Esophagus squamous epithelium (tissue), 5 donors: ENCODE measurements at places on chromosomes 16 and 17.

- no peak for DNase-seq
These were observed 48.8 kb upstream of the SIAH1 start for GRCh38 chr16:48433850-48434530.

- no peak for DNase-seq
These were observed 32.4 kb downstream of the HAPSTR1 start for GRCh38 chr16:9123871-9124270.

DNA sequence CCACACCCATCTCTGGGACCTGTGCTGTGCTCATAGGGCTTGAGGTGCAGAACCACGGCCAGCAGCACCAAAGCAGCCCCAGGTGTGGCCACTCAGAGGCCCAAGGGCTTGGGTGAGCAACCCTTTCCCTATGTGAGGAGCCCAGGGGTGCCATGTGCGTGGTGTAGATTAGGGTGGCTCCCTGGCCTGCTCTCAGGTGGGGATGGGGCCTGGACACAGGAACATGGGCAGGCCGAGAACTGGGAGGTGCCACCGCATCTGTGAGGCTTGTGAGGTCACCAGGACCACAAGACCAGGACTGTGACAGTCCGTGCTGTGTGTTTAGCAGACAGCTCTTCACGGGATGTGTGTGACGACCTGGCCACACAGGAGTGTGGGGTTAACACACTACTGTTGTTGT is 103.5 kb upstream of the ZNF750 start:
- DNase-seq: no peak

GRCh38 chr17:68572138-68572842 is 28.9 kb downstream of the FAM20A start:
- DNase-seq: no peak

- DNase-seq: no peak
These were observed 118.4 kb upstream of the IRX5 start for GRCh38 chr16:54812229-54812628.

- no peak for DNase-seq
These were observed at the start of gene PABPN1L for GRCh38 chr16:88866151-88866920. Gene PABPN1L (minus strand): TSS chr16:88866660. CDS start chr16:88866606, 54 bp downstream.

- no peak for DNase-seq
These were observed 153.4 kb downstream of the SDK2 start for GRCh38 chr17:73490851-73491250.

GRCh38 chr17:45985447-45985846 is 13.6 kb upstream of the STH start:
- no peak for DNase-seq

- DNase-seq: no peak
These were observed 140.7 kb downstream of the C16orf78 start for GRCh38 chr16:49514073-49514980.

DNA sequence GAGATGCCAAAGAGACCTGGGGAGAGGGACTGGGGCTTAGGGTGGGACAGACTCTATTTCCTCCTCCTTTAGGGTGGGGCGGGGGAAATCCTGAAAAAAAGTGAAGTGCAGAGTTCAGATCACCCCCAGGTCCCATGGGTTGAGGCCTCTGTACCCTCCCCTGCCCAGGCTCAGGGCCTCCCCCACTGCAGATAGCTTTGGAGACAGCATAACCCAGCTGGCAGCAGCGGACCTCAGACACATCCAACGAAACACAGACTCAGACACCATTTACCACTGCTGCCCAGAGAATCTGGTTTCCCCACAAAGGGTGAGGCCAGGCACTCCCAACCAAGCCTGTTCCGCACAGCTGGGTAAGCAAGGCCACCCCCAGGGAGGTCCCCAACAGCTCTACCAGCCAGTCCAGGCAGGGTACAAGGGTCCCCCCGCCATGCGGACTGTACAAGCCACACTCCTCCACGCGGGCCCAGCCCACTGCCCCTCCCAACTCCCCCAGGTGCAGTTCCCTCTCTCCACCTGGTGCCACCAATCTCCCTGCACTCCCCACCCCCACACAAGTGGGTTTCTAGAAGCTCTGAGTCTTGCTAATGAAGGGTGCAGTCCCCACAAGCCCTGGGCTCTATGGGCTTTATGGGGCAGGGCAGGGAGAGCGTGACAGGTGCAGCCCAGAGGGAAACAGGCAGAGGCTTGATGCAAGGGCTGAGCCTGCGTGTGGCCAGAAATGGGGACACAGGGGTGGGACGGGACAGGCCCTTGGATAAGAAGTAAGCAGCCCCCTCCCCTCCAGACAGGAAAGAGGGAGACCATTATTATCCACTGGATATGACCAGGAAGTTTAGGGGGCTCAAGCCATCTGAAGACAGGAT is 8.9 kb downstream of the RHBDF2 start:
- DNase-seq: no peak

DNA sequence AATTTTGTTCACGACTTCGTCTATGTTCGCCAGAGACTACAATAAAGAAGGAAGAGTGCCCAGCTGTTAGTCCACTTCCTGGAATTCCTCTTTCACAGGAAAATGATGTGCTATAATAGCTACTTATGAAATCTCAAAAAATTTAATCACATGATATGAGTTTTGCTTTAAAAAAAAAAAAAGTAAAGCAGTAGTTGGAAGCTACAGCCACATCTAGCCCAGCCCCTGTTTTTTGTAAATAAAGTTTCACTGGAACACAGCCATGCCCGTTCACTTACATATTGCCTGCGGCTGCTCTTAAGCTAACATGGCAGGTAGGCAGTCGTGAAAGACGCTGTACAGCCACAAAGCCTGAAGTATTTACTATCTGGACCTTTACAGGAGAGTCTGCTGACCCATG is 15.3 kb downstream of the VPS53 start:
- DNase-seq: no peak

DNA sequence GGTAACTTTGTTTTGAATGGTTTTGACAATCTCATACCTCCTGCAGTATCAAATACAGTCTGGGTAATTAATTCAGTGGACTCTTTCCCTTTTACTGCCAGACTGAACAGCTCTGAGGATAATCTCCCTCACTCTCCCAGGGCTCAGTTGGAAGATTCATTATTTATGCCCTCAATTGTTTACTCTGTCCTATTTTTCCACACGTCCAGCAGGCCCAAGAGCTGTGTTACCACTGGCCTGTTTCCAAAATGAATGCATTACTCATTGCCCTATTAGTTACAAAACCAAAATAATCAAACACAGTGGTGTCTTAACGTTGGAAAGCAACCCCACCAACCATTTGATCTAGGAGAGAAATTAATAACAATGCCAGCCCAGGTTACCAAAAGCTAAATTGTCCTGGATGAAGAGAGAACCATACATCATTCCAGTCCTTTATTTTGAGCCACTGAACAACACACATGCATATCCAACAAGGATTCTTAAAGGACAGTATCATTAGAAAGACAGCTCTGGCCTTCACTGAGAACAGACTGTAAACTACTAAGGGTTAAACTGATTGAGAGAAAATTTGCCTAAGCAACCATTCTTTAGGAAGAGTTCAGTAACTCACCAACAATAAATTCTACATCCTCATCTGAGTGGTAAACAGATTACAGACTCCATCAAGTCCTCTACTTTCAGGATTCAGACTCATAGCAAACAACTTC is 34.5 kb downstream of the FAM222B start:
- no peak for DNase-seq

DNA sequence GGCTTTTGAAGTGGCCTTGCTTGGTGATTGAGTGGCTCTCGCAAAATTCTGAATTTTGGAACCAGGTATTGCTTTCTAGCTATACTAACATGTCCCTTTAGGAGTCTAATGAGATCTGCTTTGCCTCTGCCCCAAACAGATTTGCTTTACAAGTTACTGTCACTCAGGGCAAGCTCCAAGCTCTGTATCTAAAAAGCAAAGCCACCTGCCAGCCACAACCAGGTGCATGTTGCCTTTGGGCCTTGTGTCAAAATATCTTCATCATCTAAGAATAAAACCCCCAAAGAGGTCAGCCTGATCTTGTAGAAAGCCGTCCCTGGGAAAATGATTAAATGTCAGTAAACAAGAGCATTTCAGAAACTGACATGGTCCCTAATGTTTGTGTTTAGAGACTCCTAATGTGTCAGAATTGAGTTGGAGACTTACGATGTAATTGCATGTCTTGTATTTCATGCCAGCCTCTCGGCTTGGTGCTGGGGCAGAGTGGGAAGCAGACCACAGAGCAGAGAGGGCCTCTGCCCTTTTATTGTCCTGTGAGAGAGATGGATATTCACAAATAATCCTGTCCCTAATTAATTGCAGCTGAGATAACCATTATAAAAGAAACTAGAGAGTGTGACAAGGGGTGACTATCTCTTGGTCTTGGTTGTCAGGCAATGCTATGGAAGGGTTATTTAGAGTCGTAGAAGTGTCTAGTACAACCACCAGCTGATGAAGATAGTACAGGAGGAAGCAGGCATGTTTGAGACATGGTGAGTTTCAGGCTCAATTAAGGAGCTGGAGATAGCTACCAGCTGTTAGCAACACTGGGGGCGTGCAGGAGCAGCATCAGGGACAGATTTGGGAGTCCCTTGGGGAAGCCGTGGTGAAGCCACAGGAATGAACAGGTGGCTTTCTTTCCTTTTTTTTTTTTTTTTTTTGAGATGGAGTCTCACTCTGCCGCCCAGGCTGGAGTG is 90.7 kb downstream of the PITPNC1 start:
- DNase-seq: no peak

GRCh38 chr16:11157143-11157542 is 98.9 kb downstream of the SOCS1 start:
- DNase-seq: no peak

GRCh38 chr17:76014925-76015261 is 12.2 kb downstream of the EVPL start:
- no peak for DNase-seq

GRCh38 chr17:50625032-50625871 is 9.4 kb upstream of the ABCC3 start:
- DNase-seq: no peak

GRCh38 chr17:44738214-44738906 is 20.4 kb upstream of the ADAM11 start:
- no peak for DNase-seq

DNA sequence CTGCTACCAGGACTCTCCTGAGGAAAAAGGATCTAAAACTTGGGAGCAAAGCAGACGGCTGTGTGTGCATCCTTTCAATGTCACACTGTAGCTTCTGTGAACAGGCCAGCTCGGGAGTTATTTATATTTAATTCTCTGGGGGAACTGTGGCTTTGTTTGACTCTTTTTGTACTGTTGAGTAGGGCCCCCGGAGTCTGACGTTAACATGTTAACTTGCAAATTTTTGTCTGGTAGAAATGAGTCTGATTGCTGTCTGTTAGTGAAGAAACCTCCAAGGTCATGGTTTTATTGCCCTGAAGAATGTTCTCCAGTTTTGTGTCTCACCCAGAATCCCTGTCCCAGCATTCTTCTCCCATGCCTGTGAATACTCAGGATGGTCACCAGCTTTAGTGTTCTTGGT is 14.2 kb upstream of the KCNG4 start:
- DNase-seq: no peak

GRCh38 chr16:65308506-65308905 is 186.6 kb upstream of the CDH11 start:
- no peak for DNase-seq

DNA sequence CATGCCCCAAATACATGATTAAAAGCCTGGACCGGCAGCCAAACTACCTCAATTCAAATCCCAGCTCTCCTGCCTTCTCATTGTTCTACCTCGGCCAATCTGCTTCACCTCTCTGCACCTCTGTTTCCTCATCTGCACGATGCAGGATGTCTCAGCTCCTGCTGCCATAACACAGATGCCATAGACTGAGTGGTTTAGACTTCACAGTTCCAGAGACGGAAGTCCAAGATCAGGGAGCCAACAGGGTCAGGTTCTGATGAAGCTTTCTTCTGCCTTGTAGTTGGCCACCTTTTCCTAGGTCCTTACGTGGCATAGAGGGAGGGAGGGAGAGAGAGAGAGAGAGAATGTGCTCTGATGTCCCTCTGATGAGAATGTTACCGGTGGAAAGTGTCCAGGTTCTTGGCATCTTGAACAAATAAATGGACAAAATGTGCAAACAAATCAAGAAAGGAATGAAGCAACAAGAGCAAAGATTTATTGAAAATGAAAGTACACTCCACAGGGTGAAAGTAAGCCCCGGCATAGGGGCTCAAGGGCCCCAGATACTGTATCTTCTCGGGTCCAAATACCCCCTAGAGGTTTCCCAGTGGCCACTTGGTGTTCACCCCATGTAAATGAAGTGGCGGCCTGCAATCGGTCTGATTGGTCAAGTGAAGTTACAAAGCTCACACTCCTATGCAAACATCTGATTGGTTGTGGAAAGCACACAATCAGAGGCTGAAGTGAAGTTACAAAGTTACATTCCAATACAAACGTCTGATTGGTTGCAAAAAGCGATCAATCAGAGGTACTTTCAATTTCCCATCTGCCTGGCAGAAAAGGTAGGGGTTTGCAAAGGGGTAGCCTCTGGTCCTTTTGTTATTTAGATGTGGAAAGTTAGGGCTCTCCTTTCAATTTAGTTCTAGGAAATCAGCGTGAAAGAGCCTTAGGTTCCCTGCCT is 43.3 kb upstream of the ZCCHC14 start:
- no peak for DNase-seq

DNA sequence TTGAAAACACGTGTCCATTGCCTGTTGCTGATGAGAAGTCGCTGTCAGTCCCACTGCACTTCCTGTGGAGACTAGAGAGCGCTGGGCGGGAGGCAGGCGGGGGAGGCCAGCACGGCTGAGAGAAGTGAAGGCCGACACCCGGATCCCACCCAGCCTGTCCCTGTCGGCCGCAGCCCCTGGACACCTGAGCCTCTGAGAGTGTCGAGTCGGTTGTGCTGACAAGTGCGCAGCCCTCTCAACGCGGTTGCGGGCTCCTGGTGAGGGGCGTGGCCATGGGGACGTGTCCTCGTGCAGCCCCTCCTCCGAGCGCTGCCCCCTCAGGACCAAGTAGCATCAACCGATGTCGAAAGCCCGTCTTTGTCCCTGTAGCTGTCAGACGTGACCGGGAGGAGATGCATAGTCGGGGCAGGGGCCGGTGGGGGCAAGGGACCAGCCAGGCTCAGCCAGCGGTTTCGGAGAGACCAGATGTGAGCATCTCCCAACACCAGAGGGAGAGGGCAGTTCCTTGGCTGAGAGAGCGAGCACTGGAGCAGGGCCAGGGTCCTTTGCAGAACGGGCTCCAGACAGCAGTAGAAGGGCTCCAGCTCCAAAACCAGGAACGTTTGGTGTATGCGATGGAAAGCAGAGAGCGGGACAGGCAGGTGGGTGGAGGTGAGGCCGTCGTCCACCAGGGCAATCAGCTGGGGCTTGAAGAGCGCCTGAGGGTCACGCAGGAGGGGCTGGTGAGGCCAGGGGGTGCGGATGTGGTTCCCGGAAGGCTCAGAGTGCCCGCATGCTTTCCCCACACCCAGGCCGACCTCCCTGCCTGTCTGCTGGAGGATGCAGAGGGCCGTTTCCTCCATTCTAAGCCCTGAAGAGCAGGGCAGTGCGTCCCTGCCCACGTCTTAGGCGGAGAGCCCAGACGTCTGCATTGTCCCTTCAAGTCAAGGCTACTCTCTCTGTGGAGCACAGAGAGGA is 43.3 kb upstream of the CHMP6 start:
- no peak for DNase-seq

GRCh38 chr17:31523862-31524730 is 132.6 kb downstream of the RAB11FIP4 start:
- no peak for DNase-seq

- DNase-seq: no peak
These were observed 150.0 kb upstream of the CDH13 start for GRCh38 chr16:82476786-82477185.
